ENCODE measurements at places on chromosomes 6 and 20.

DNA sequence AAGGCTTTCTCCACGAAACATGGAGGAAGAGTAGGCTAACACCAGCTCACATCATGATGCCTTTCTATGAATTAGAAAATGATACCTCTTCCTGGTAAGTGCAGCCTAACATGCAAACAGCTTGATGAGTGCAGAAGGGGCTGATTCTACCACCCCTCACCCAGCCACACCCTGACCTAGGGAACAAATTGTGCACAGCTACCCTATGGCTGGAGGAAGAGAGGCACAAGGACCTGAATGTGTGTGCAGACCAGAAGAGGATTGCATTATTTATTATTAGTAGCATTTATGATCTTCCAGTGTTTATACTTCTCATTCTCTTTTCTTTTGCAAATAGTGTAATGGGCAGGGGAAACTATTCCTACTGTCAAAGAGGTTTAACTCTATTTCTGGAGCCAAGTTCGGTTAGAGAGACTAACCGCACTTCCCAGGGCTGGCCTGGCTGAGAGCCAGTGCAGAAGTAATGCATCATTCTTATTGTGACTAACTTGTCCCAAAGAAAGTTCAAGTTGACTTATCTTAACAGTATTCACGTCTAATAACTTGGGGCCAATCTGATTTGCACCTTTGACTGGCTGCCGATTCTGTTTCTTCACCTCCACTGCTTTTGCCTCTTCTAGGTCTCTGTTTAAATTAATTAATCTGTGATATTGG lies 237.5 kb downstream of the CD83 start:
- no peak for DNase-seq

GRCh38 chr6:121896771-121897170 lies 461.3 kb downstream of the GJA1 start:
- no peak for DNase-seq

DNA sequence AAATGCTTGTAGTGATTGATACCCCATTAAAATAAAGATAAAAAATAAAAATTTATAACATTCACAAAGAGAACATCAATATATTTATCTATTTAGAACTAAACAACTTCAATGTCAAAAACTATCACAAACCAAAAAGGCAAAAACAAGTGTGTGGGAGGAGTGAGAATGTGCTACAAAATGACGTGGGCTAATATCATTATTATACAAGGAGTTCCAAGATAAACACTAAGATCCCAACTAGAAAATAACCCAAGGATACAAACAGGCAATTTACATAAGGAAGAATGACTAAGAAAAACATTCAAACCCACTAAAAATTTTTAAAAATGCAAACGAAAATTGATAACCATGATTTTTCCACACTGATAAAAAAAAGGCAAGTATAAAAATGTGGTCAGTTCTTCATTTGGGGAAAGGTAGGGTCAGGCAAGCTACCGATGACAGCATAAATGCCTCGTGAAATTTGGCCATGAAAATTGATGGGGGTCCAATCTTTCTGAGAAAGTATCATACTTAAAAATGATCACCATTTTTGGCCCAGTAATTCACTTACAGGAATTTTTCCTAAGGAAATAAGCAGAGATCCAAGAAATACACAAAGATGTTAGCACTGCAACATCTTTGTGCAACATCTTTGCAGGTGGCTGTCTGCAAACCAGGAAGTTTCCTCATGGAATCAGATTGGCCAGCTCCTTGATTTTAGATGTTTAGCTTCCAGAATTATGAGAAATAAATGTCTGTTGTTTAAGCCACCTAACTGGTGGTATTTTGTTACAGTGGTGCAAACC lies 140.2 kb downstream of the TMEM200A start:
- no peak for DNase-seq

- DNase-seq = no peak
Observed at GRCh38 chr6:50610562-50610961, 102.8 kb upstream of the TFAP2D start.

GRCh38 chr6:134741200-134741536 lies 208.7 kb downstream of the ALDH8A1 start:
- DNase-seq = no peak

DNA sequence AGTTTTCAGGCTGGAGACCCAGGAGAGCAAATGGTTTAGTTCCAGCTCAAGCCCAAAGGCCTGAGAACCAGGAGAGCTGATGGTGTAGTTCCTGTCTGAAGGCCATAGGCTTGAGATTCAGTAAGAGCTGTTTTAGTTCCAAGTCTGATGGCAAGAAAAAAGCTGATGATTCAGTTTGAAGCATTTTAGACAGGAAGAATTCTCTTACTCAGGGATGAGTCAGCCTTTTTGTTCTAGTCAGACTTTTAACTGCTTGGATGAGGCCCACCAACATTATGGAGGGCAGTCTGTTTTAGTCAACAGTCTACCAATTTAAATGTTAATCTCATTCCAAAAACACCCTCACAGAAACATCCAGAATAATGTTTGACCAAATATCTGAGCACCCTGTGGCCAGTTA lies 2.5 kb downstream of the ZSCAN26 start:
- DNase-seq = no peak

GRCh38 chr6:132400883-132401617 lies at the start of gene MOXD1:
TSS of gene MOXD1 (minus strand) at chr6:132401475. CDS start at chr6:132401426, 49 bp downstream.
- no peak for DNase-seq

DNA sequence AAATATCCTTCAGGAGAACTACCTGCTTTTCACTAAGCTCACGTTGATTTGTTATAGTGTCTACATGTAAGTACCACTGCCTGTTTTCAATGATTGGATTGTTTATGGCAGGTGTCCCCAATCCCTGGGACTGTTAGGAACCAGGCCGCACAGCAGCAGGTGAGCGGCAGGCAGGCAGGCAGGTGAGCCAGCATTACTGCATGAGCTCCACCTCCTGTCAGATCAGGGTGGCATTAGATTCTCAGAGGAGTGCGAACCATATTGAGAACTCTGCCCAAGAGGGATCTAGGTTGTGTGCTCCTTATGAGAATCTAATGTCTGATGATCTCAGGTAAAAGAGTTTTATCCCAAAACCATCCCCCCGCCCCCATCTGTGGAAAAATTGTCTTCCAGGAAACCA lies 303.3 kb downstream of the EYA4 start:
- DNase-seq = no peak

DNA sequence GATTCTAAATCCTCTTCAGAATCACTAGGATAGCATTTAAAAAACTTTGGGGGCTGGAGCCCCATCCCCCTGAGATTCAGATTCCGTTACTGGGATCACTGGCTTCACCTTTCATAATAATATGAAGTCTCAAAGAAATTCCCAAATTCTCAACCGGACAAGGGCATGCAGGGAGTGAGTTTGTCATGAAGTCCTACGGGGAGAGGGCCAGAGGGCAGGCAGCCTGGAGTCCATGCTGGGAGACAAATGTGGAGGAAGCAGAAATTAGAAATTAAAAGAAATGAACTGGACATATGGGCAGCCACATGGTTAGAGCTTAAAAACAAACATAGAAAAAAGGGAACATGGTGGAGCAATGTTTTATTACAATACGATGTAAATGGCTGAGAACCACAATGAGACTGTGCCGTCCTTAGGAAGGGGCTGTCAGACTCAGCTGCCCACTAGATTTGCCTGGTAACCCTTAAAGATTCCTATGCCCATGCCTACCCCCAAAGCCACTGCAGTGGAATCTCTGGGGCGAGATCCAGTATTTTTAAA lies 142.6 kb downstream of the CEBPB start:
- DNase-seq = no peak

GRCh38 chr20:48060841-48061720 lies 275.8 kb upstream of the SULF2 start:
- DNase-seq = no peak

DNA sequence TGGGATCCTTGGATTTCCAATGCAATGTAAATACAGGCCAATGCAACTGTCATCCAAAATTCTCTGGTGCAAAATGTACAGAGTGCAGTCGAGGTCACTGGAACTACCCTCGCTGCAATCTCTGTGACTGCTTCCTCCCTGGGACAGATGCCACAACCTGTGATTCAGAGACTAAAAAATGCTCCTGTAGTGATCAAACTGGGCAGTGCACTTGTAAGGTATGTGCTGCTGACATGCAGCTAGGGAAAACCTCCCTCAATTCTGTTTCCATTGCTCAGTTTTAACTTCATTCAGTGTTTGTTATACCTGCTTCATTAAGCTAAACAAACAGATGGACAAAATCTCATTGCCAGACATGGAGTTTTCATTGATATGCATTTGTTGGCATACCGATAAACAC lies 397.1 kb downstream of the ARHGAP18 start:
- DNase-seq = no peak

DNA sequence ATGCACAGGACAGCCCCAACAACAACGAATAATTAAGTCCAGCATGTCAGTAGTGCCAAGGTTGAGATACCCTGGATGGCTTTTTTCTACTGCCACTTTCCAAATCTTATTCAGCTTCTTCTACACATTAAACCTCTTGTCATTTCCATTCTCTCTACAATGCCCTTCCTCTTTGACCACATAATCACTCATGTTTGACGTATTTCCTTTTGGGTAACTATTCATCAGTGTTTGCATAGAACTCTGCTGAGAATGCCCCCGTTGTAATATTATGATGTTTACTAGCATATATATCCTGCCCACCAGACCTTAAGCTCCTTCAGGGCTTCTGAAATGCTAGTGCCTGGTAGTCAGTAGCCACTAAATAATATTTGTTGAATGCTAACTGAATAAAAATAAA lies 515.3 kb upstream of the RNF217 start:
- DNase-seq = no peak

DNA sequence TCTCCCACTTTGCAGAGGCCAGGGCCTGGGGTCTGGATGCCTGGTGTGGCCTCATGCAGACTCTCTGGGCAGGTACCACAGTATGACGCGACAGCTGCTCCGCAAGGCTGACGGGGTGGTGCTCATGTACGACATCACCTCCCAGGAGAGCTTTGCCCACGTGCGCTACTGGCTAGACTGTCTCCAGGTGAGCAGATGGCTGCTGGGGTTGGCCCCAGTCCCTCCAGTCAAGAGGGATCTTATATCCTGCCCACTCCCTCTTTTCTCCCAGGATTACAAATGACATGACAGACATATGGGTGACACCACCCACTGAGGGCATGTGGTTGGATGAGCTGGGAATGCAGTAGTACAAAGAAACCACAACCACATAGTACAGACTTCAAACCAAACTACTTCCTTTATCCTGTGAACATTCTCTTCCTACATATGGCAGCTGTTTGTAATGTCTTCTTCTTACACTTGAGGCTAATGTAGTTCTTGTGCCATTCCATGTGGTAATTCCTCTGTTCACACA lies 29.9 kb downstream of the RAB44 start:
- DNase-seq = peak; percentile 17

GRCh38 chr6:5622276-5623005 lies 361.1 kb downstream of the FARS2 start:
- DNase-seq = no peak

DNA sequence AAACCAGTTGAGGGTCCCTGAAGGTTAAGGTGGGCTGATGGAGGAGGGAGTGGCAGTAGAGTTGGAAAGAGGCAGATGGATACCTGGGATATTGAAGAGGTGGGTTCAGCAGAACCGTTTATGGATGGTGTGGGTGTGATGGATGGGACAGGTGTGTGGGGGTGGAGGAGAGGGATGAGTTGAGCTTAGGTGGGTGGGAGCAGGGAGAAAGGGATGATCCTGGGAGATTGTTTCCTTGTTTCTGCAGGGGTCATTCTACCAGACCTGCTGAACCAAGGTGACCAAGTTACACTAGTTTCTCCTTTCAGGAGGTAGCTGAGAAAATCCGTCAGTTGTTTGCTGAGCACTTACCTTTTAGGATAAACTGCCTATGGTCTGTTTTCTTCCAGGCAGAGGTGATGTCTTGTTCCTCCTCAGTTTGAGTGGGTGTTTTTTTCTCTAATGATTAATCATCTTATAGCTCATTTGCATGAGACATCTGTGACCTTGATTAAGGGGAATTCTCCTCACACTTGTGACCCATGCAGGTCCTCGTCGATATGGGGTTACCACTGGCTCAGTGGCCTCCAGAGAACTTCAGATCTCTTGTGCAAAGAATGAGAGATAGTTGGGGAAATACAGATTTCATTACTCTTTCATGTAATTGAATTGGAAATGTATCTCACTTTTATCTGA lies 53.0 kb downstream of the FARS2 start:
- no peak for DNase-seq

GRCh38 chr20:34709044-34709830 lies 5.1 kb downstream of the TP53INP2 start:
- DNase-seq = peak; percentile 77

GRCh38 chr20:41344938-41345728 lies 4.5 kb downstream of the LPIN3 start:
- DNase-seq = no peak

- peak; percentile 87 for DNase-seq
Observed at GRCh38 chr6:137717074-137718073, 149.7 kb upstream of the TNFAIP3 start.

DNA sequence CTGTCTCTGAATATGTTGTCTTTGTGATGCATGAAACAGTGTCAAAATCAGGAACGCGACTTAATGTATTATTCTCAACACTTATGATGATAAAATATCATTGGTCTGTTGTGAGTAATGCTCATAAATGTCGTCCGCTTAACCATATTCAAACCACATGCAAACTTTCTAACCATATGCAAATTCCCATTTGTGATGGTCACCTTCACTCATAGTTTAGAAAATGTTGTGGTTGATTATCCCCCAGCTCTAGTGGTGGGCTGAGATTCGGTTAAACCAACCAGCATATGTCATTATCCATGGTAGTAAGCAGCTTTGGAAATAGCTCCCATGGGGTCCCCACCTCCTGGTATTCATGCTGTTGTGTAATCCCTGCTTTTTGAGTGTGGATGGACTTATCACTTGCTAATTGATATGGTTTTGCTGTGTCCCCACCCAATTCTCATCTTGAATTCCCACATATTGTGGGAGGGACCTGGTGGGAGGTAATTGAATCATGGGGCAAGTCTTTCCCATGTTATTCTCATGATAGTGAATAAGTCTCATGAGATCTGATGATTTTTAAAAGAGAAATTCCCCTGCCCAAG lies 360.0 kb upstream of the TSHZ2 start:
- no peak for DNase-seq

GRCh38 chr20:48309293-48309692 lies 518.5 kb downstream of the PREX1 start:
- no peak for DNase-seq

- DNase-seq = no peak
Observed at GRCh38 chr6:137792160-137793033, 74.7 kb upstream of the TNFAIP3 start.

- peak; percentile 40 for DNase-seq
Observed at GRCh38 chr20:45445805-45446562, 23.6 kb upstream of the WFDC2 start.

- DNase-seq = peak; percentile 24
Observed at GRCh38 chr20:49724408-49725223, 10.9 kb upstream of the B4GALT5 start.

GRCh38 chr20:44126445-44126844 lies 60.5 kb downstream of the JPH2 start:
- no peak for DNase-seq

- peak; percentile 83 for DNase-seq
Observed at GRCh38 chr6:28940858-28941683, 17.3 kb upstream of the TRIM27 start.

DNA sequence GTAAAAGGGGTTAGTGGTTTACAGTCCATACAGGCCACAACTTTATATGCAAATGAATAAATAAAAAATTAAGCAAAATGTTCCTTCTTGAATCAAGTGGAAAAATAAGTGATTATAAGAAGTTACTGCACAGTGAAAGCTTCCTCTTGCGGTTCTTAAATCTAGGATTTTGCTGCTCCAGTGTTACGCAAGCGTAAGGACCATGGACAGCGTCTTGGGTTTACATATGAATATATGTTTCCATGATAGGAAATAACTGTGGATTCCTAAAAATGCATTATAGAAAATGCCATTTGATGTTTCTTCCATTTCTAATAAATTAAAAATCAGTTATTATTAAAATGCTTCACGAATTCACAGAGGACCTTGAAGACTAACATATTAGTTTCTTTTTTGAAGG lies 176.6 kb upstream of the POU3F2 start:
- DNase-seq = peak; percentile 32
